ENCODE measurements at places on chromosomes 12 and 14.

- DNase-seq, result no peak
Measured at GRCh38 chr14:95344536-95344935, 24.8 kb upstream of the CLMN start.

- DNase-seq, result no peak
Measured at GRCh38 chr12:63045020-63045860, 105.8 kb downstream of the AVPR1A start.

DNA sequence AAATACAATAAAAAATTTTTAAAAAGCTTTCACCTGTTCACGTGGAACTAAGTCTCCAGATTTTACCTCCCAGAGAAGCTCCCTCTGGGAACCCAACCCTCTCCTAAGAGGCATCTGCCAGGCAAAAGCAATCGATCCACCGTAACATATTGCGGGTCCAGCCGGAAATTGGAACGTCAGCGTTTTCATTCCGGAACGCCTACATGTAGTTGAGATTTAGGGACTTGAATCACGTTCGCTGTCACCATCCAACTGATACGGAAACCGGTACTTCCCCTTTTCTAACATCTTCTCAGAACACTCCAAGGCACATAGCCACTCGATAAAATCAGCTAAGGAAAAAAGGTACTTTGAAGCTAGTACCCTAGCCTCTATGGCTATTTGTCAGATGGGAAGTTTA lies 70.3 kb downstream of the COX16 start:
- DNase-seq, result no peak

- DNase-seq, result no peak
Measured at GRCh38 chr12:39239490-39240486, 203.1 kb downstream of the KIF21A start.

DNA sequence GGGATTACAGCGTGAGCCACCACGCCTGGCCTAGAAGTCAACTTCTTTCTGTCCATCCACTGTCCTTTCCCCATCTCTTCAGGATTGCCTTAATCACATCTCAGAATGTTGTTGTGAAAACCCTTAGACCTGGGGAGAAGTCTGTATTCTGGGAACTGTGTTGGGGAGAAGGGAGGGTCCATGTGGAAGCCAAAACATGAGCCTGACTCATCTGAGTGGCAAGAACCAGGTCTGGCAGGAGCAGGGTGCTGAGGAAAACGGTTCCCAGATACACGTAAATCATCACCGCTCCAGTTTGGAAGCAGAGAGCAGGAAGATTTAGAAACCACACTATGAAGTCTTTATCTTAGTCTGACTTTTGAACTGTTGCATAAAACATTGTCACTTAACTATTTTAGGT lies 245.6 kb upstream of the RGS6 start:
- DNase-seq, result no peak

All from esophagus squamous epithelium (tissue), 5 donors.